ENCODE measurements at places on chromosomes 1 and 21.

GRCh38 chr21:25371841-25372425 lies 235.3 kb downstream of the MRPL39 start:
- no peak for DNase-seq

- no peak for DNase-seq
Measured at GRCh38 chr1:163604896-163605295, 283.1 kb downstream of the NUF2 start.

- no peak for DNase-seq
Measured at GRCh38 chr1:117970252-117970651, 40.7 kb downstream of the WDR3 start.

DNA sequence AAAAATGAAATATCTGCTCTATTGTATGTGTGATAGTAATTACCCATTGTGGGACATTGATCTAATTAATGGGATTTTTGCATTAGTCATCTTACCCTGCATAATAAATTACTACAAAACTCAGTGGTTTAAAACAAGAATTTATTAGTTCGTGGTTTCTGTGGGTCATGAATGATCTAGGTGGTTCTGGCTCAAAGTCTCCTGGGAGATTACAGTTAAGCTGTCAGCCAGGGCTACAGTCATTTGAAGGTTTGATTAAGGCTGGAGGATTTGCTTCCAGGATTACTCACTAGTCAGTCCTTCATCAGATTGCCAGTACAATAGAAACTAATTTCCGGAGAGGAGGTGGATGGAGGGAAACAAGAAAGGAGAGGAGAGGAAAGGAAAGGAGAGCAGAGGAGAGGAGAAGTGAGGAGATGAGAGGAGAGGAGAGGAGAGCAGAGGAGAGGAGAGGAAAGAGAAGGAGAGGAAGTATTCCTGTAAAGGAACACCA lies 60.4 kb upstream of the TNFSF4 start:
- DNase-seq: no peak

GRCh38 chr1:168443899-168444298 lies 99.9 kb downstream of the XCL2 start:
- no peak for DNase-seq

DNA sequence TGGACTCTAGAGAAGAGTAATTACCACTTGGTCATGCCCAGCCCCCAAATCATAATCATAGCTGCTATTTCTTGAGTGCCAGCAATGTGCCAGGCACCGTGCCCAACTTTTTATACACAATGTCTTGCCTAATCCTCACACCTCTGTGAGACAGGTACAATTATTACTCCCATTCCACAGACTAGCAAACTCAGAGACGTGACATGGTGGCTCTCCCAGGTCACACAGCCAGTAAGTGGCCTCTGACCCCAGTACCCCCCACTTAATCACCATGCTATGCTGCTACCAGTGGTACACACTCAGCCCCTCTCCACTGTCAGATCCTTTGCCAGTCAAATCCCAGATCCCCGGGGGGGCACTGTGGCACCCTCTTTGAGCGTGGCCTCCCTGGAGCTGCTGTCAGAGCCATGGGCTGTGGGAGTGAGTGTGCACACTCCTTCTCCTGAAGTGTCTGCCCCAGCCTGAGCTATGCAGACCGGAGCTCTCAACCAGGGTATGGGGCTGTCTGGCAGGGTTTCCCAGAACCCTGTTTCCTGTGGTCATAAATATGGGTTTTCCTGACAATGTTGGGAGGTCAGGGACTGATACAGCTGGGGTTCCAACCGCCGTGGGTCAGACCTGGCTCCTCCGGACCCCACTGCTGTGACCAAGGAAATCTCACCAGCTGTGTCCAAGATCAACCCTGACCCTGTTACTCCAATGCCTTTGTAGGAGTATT lies 51.8 kb downstream of the LACTBL1 start:
- no peak for DNase-seq
